ENCODE measurements at places on chromosomes 6 and 20.

GRCh38 chr20:48733296-48733790, 94.5 kb downstream of the PREX1 start:
- no peak for DNase-seq

DNA sequence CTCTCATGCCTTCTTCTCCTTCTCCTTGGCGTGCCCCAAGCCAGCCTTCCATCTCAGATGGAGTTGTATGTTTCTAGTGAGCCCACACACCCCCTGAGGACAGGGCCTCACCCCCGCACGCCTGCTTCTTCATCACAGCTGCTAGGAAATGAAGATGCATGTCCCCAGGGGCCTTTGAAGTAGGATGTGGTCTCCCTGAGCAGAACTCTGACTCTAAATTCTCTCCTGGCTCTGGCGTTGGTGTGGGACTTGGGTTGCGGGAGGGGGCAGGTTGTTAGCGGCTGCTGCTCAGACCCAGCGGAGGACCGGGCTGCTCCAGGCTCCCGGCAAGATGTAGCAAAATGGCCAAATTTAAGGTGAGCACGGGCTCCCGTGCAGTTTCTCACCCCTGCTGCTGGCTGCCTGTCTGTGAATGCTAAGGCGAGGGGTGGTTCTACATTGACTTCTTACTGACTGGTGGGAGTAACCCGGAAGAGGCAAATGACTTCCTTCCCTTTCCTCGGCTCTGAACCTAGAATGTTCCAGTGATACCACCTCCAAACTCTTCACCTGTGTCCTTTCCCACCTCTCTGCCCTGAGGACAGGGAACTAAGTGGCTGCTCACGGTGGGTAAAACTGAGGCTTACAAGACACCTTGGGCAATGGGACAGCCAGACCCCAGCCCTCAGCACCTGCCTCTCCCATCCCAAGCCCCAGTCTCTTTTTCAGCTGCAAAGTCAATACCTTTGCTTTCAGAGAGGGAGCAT, 8.8 kb downstream of the SYNJ2 start:
- DNase-seq: no peak

DNA sequence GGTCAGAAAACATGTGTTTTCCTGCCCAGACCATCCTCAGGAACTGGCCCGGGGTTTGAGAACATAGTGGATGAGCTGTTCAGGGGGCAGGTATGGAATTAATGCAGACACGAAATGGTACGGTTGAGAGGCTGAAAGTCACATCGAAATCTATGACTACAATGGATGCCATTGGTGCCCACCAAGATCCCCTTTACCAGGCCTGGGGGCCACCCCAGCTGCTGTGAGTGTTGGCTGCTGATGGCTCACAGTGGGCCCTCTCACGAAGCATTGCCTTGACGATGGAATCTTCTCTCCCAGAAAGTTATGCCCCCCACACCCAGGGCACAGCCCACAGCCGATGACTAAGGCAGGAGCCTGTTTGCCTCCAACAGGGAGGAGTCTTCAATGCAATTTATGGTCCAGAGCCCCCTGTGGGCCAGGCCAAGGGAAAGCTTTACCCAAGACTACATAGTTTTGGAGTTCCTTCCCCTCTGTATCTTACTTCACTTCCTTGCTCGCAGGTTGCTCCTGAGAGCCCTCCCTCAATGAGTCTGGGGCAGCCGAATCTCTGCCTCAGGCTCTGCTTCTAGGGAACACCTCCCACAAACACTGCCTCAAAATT, 92.6 kb downstream of the BFSP1 start:
- DNase-seq: no peak

- DNase-seq: no peak
These were observed 217.1 kb downstream of the PTPRT start for GRCh38 chr20:42972591-42972990.

DNA sequence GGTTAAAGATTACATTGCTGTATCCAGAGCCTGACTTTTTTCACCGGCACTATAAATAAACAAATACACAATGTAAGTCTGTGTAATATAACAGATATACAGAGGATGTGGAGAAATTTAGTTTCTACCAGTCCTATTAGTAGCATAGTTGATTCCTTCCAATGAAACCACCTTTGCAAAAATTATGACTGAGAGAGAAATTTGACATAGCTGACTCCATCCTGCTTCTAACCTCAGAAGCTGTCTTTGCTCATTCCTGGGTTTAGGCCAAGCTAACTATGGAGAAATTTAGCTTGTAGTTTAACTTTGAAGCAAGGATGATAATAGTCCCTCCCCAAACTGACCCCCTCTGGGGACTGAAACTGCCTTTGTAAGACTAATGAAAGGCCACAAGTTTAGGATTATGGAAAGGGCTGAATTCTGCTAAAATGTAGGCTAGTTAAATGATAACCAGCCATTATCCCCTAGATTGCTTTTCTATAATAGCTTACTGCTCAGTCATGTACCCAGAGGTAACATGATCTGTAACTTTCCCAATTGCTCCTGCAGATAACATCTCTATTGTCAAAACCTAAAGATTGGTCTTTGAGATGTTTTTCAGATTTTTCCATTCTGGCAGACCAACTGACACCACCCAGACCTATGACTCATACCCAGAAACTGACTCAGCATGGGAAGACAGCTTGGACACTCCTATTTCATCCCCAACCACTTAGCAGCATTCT, 172.8 kb upstream of the ARG1 start:
- no peak for DNase-seq

- DNase-seq: no peak
These were observed 104.1 kb upstream of the AKIRIN2 start for GRCh38 chr6:87806099-87806498.

- DNase-seq: no peak
These were observed 200.5 kb downstream of the PLCB4 start for GRCh38 chr20:9269280-9269971.

DNA sequence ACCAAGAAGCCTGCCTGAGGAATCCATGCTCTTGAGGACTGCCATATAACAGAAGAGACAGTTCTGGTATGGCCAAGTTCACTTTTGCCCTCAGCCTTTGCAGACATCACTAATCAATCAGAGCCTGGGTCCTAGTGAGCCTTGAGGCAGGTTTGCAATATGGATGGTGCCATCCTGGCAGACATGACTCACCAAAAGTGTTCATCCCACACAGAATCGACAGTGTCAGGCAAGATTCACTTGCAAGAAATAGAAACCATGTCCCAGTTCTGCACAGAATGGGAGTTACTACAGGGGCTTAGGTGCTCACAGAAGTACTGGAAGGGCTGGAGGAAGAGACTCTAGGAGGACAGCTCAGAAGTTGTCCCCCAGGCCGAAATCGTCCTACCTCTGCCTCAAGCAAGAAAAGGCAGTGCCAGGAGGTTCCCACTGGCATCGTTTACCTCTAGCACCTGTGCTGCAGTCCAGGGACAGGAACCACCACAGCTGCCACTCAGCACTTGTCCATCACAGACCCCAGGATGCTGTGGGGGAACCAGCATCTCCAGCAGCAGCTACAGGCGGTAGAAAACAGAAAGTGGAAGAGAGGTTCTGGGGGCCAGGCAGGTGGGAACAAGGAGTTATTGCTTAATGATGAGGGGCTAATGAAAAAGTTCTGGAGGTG, 42.6 kb upstream of the PHACTR3 start:
- no peak for DNase-seq

- no peak for DNase-seq
These were observed 115.4 kb downstream of the CFAP61 start for GRCh38 chr20:20167698-20168097.

- DNase-seq: no peak
These were observed 89.3 kb upstream of the JAG1 start for GRCh38 chr20:10763112-10763511.

GRCh38 chr6:36605143-36605542, 11.0 kb downstream of the SRSF3 start:
- no peak for DNase-seq

DNA sequence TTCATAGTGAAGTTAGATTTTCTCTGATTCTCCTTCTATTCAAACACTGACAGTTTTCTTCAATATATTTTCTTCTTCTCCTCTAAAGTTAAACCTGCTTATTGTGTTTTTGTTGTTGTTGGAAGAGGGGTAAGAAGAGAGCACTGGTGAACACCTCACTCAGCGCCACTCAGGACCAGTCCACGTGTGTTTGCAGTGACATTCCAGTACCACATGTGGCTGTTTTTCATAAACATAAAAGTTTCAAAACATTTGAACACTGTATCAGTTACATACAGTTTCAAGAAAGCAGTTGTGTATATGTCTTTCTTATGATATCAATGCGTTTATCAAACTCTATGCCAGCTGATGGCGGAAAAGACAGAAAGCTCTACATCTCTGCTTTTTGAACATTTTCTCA, 86.7 kb downstream of the HMGCLL1 start:
- no peak for DNase-seq

GRCh38 chr6:63458480-63459115, 113.7 kb upstream of the LOC128125822 start:
- DNase-seq: no peak

DNA sequence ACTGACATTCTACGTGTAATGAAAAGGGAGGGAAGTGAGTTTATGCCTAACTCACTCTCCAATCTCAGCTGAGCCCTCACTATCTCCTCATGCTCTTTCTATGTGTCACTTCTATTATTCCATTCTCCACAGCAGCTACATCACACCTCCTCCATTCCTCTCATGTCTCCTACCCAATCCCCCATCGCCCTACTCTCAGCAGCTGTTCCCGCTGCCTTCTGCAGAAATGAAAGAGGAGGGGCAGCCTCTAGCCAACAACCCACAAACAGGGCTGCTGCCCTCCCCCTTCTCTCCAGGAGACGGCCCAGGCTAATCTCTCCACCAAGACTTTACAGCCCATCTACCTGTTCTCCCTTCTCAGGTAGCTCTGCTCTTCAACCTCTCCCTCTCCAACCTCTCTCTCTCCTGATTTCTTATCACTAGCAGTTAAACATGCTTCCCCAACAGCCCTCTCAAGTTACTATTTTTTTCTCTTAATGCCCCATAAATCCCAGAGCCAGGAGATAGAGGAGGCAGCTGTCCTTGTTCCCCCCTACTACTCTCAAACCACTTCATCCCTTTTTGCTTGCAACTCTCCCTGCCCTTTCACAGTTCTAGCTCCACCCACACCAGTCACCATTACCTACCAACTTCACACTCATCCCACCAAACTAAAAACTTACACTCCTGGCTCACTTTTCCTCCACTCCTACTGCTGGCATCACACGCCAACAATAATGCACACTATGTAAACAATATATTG, 136.5 kb downstream of the BTBD9 start:
- DNase-seq: no peak

GRCh38 chr6:33638556-33638955, 17.4 kb downstream of the ITPR3 start:
- DNase-seq: no peak

- no peak for DNase-seq
These were observed 101.4 kb downstream of the CDH4 start for GRCh38 chr20:61353261-61354000.
